ENCODE measurements at places on chromosomes 11 and 22. TPM values are rescaled to one million over a fixed set of nuclear protein-coding genes. Genes with fewer than 3 reads are reported as not detected.

DNA sequence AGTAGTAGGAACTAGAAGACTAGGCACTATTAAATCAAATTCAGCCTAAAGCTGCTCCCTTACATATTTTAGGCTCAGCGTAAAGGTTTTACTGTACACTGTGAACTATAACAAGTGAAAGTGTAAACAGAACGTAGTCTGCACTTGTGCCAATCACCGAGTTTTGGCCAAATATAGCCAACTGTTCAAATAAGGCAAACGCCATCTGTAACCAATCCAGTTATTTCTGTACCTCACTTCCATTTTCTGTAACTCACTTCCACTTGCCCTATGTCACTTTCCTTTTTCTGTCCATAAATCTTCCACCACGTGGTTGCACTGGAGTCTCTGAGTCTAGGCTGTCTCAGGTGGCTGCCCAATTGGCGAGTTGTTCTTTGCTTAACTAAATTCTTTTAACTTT, 2132.2 kb downstream of the LRRC4C start:
- H3K27me3 ChIP-seq = no peaks in the 10 kb centered on the region
- H3K4me1 ChIP-seq = no peaks in the 10 kb centered on the region
- no peaks in the 10 kb centered on the region for H3K36me3 ChIP-seq
- DNase-seq = no peak
- H3K4me3 ChIP-seq = no peak overlapping the region

Gene OR52A1
- not detected for total RNA-seq

GRCh38 chr22:31488988-31489617, 539 bp downstream of the EIF4ENIF1 start:
- H3K27ac ChIP-seq = peak overlapping the region; percentile 92
- H3K4me1 ChIP-seq = peaks cover 20% of the 10 kb centered on the region
- H3K27me3 ChIP-seq = no peaks in the 10 kb centered on the region
- peak overlapping the region; percentile 60 for H3K4me3 ChIP-seq
- DNase-seq = peak; percentile 14

- H3K4me1 ChIP-seq = no peaks in the 10 kb centered on the region
- H3K27me3 ChIP-seq = no peaks in the 10 kb centered on the region
- H3K4me3 ChIP-seq = no peak overlapping the region
- no peak for DNase-seq
These were observed 61.5 kb downstream of the MIAT start for GRCh38 chr22:26718905-26719304.

Gene GTSE1
- total RNA-seq = 53.8 TPM
